ENCODE measurements at places on chromosomes 6 and 20.

GRCh38 chr6:7047128-7047527 lies 60.6 kb upstream of the RREB1 start:
- DNase-seq, result no peak

GRCh38 chr6:125510405-125510804 lies 208.6 kb upstream of the HDDC2 start:
- no peak for DNase-seq

- DNase-seq, result no peak
Observed at GRCh38 chr6:14408446-14408845, 290.9 kb downstream of the CD83 start.

DNA sequence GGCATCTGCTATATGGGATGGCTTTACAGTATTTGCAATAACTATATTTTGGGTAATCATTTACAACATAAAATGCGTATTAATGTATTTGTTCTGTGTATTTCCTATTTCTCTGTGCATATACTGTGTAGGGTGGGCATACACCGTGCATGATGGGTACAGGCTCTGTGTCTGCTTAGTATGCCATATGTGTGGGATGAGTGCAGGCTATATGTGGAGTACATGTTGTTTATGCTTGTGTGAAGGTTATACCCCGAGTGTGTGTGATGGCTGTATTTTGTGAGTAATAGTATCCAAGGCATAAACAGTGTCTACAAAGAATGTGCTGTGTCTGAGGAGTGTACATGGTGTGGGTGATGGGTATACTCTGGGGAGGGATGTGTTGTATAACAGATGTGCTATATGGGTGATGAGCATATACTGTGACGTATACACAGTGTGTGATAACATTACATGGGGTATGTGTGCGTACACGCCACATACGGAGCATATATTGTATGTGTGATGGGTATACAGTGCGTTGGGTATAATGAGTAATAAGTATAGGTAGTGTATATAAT lies 52.7 kb downstream of the CPXM1 start:
- no peak for DNase-seq

- no peak for DNase-seq
Observed at GRCh38 chr6:5712349-5713215, 294.1 kb downstream of the NRN1 start.

Data from activated T-cell treated with anti-CD3 and anti-CD28 coated beads for 24 hours (primary cell).